ENCODE measurements at places on chromosomes 1 and 21.

- peak overlapping the region; percentile 22 for H3K27ac ChIP-seq
- no peak for DNase-seq
- H3K36me3 ChIP-seq: no peaks in the 10 kb centered on the region
- no peak overlapping the region for H3K4me3 ChIP-seq
- no peaks in the 10 kb centered on the region for H3K4me1 ChIP-seq
These were observed 355.8 kb upstream of the LYPLAL1 start for GRCh38 chr1:218817691-218818465.

DNA sequence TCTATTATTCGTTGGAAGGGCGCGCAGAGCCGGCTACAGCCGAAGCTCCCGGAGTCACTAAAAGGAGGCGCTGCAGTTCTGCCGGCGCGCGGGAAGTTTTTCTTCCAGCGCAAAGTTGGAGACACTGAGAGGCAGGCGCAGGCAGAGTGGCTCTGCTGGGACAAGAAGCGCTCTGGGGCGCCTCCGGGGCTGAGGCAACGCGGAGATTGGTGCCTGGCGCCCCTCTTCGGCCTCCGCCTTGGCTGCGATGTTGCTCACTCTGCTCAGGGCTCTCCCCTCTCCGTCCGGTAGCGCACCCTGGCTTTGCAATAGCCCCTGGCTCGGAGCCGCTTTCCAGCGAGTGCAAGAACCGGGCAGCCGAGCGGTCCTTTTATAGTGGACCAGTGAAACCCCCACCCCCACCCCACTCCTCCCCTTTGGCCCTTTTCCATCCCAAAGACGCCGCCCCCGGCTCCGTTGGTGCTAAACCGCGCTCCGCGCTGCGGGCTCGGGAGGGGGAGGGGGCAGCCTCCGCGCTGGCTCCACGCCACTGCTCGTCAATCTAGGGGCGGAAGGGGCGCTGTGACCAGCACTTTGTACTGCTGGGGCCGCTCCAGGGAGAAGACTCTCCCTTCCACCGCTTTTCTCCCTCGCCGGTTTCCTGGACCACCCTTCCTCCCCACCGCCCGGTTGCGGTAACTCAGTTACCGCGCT is at the start of gene ADAMTS1:
Gene ADAMTS1 (minus strand): TSS at position 344 of the 693 bp plus-strand sequence. CDS start 455 bp downstream, outside the sequence.
- H3K27ac ChIP-seq: peak within 1 kb of the TSS; percentile 83
- H3K27me3 ChIP-seq: no peaks in the 10 kb centered on the region
- H3K4me3 ChIP-seq: peak within 1 kb of the TSS; percentile 53
- H3K36me3 ChIP-seq: no peaks in the 10 kb centered on the region
- H3K4me1 ChIP-seq: no peaks in the 10 kb centered on the region

DNA sequence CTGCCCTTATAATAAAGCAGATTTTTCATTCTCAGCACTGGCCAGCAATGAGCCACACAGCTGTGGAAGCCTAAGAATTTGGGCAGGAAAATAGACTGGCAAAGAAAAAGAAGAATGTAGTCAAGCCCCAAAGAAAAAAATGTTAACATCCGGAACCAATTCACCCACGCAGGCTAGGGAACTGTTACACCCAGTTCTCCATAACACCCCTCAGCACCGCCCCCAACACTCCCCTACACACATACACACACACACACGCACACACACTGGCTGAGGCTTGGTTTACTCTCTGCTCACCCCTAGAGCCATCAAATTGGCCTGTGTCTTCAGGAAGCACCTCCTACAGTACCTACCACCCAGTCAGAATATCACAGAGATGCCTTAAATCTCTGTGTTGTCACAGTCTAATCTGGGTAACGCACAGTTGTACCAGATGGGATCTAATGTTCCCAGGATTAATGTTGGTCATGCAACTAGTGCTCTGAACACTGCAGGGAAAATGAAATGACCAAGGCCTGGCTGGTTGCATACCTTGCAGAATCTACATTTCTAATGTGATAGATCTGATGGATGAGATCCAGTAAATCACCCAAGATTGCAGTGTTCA is 14.5 kb downstream of the TBX15 start:
- no peaks in the 10 kb centered on the region for H3K36me3 ChIP-seq
- no peak overlapping the region for H3K4me3 ChIP-seq
- H3K27ac ChIP-seq: no peak overlapping the region
- no peak for DNase-seq
- H3K27me3 ChIP-seq: peaks cover 2% of the 10 kb centered on the region
- no peaks in the 10 kb centered on the region for H3K4me1 ChIP-seq

- no peaks in the 10 kb centered on the region for H3K27me3 ChIP-seq
- peak overlapping the region; percentile 39 for H3K4me3 ChIP-seq
- no peaks in the 10 kb centered on the region for H3K4me1 ChIP-seq
- H3K36me3 ChIP-seq: no peaks in the 10 kb centered on the region
- peak overlapping the region; percentile 73 for H3K27ac ChIP-seq
These were observed 710 bp upstream of the PALMD start for GRCh38 chr1:99645203-99645602.

DNA sequence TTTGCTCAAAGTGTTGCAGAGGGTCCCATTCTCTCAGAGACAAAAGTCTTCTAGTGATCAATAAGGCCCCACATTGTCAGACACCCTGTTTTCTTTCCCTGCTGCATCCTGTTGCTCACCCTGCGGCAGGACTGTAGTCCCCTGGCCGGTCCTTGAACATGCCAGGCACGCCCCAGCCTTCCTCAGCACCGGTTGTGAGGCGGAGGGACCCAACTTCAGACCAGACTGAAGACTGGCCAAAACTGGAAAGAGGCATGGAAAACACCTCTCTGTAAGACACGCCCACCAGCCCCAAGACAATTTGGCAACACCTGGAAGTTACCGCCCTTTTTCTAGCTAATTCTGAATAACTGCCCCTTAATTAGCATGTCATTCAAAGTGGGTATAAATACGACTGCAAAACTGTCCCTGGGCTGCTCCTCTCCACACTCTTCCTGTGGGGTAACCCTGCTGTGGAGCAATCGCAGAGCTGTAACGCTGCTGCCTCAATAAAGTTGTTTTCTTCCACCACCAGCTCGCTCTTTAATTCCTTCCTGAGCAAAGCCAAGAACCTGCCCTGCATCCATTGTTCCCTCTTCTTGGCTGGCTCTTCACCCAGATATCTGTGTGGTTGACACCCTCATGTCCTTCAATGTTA is 23.8 kb downstream of the PLA2G2A start:
- no peaks in the 10 kb centered on the region for H3K4me1 ChIP-seq
- no peaks in the 10 kb centered on the region for H3K36me3 ChIP-seq
- no peak for DNase-seq
- no peak overlapping the region for H3K27ac ChIP-seq
- H3K4me3 ChIP-seq: no peak overlapping the region

DNA sequence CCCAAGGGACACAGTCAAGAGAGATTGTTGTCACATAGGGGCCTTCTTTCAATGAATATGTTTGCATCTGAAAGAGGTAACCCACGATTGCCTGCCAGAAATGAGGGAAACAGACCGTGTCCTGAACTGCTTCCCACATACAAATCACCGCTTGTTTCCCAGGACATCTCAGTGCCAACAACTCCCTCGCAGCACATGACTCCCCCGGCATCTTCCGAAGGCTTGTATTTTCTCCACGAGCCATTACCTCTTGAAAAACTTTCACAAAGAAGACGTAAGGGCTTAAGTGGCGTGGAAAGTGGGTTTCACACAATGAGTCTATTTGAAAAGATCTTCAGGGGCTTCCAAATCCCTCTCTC is 31.6 kb upstream of the PDE9A start:
- no peaks in the 10 kb centered on the region for H3K4me1 ChIP-seq
- no peak for DNase-seq
- H3K27me3 ChIP-seq: no peaks in the 10 kb centered on the region
- H3K4me3 ChIP-seq: no peak overlapping the region
- H3K27ac ChIP-seq: no peak overlapping the region

- no peak for DNase-seq
- no peak overlapping the region for H3K4me3 ChIP-seq
- no peak overlapping the region for H3K27ac ChIP-seq
These were observed 14.5 kb downstream of the KIAA0040 start for GRCh38 chr1:175178056-175178455.

DNA sequence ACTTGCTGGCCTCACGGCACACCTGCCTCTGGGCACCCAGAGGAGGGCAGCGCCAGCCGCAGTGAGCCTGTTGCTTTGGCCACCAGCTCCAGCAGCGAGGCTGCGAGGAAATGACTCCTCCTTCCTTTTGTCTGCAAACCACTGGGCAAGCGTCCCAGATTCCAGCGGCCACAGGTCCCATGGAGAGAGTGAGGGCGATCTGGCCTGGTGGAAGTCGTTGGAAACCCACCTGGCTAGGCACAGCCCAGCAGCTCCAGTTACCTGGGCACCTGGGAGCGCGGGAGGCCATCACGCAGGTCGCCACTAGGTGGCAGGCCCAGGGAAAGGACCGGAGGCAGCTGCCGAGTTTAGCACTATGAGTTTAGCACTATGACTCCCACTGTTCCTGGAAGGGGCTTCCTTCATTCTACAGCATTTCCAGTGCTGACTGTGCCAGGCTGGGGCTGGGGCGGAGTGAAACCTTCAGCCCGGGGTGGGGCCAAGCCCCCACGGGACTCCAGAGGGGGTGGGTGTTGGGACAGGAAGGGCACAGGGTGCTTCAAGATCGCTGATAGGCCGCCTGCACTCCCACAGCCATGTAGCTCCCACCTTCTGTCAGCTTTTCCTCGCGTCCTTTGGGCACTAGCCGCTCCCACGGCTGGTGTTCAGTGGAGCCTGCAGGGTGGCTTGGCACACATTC is 1.1 kb upstream of the ESPN start:
- no peaks in the 10 kb centered on the region for H3K36me3 ChIP-seq
- peaks cover 18% of the 10 kb centered on the region for H3K4me1 ChIP-seq
- H3K27me3 ChIP-seq: no peaks in the 10 kb centered on the region

GRCh38 chr1:219330001-219330400 is 156.3 kb downstream of the LYPLAL1 start:
- no peak overlapping the region for H3K4me3 ChIP-seq
- H3K27me3 ChIP-seq: no peaks in the 10 kb centered on the region
- H3K36me3 ChIP-seq: no peaks in the 10 kb centered on the region
- H3K4me1 ChIP-seq: no peaks in the 10 kb centered on the region
- DNase-seq: no peak

- H3K4me1 ChIP-seq: peaks cover 6% of the 10 kb centered on the region
- no peak for DNase-seq
- H3K27ac ChIP-seq: no peak overlapping the region
- H3K4me3 ChIP-seq: no peak overlapping the region
- no peaks in the 10 kb centered on the region for H3K27me3 ChIP-seq
- H3K36me3 ChIP-seq: no peaks in the 10 kb centered on the region
These were observed 30.7 kb downstream of the EIF2D start for GRCh38 chr1:206581571-206581981.

DNA sequence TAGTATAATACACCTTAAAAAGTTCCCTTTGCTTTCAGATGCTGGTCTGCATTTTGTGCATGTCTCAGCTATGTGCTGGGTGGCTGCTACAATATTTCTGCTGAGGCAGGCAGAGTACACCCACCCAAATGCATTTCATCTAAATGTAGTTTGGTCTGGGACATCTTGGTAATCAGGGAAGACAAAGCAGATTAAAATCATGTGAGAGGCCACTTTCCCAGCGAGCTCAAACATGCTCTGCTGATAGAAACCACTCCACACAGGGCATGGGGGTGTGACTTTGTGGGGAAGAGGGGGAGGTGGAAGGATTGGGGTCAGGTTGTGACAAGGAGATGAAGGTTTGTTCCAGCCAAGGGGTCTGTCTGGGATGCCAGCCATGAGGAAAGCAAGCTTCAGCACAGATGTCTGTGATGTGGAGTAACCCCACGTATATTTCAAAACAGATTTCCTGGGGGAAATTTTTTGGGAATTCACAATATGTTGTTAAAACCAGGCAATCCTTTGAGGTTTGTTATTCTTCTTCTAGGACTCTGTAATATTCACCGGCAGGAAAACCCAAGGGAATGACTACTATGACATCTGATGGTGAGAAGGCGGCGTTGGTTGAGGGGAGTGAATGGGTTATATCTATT is 255.1 kb upstream of the FGGY start:
- no peak for DNase-seq
- no peak overlapping the region for H3K4me3 ChIP-seq
- no peaks in the 10 kb centered on the region for H3K4me1 ChIP-seq
- no peak overlapping the region for H3K27ac ChIP-seq
- H3K36me3 ChIP-seq: no peaks in the 10 kb centered on the region

DNA sequence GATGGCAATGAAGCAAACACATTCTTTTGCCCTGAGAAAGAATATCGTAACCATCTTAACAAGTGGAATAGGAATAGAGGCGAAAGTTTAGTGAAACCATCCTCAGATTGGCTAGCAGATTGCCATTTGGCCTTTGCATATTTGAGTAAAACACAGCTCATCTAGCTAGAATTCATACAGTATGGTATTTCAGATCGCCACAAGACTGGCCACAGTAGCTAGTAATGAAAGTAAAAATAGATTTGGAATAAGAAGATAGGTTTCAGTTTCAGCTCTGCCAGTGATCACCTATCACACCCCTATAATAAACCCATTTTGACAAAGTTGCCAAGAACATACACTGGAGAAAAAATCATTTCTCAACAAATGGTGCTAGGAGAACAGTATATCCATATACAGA is 294.9 kb downstream of the LRRIQ3 start:
- H3K4me1 ChIP-seq: no peaks in the 10 kb centered on the region
- no peak overlapping the region for H3K4me3 ChIP-seq
- no peak overlapping the region for H3K27ac ChIP-seq

DNA sequence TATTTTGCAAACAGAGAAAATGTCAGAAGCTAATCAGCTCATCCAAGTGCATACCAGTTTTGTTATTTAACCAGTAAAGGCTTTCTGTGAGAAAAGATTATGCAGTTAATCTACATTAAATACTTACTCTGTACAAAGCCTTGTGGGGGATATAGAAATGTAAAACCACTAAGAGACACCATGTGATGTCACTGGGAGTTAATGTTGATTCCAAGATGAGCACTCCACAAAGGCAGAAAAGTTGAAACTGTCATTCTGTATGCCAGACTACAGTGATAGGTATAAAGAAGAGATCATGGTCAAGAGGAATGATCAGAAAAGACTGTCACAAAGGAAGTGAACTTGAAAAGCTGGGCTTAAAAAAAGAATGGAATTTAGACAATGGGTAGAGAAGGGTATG is 100.3 kb upstream of the SGIP1 start:
- no peaks in the 10 kb centered on the region for H3K4me1 ChIP-seq
- DNase-seq: no peak
- H3K36me3 ChIP-seq: no peaks in the 10 kb centered on the region

GRCh38 chr1:95223110-95223509 is 10.9 kb upstream of the RWDD3 start:
- H3K4me3 ChIP-seq: no peak overlapping the region
- H3K27me3 ChIP-seq: no peaks in the 10 kb centered on the region
- no peaks in the 10 kb centered on the region for H3K4me1 ChIP-seq
- H3K27ac ChIP-seq: no peak overlapping the region

- no peaks in the 10 kb centered on the region for H3K36me3 ChIP-seq
- no peaks in the 10 kb centered on the region for H3K4me1 ChIP-seq
- no peak for DNase-seq
- H3K4me3 ChIP-seq: no peak overlapping the region
- H3K27me3 ChIP-seq: no peaks in the 10 kb centered on the region
These were observed 140.3 kb upstream of the CSF3R start for GRCh38 chr1:36622741-36623648.

- no peaks in the 10 kb centered on the region for H3K36me3 ChIP-seq
- no peaks in the 10 kb centered on the region for H3K4me1 ChIP-seq
- H3K27ac ChIP-seq: no peak overlapping the region
These were observed 22.5 kb upstream of the DMBX1 start for GRCh38 chr1:46467183-46467504.

- H3K4me1 ChIP-seq: peaks cover 3% of the 10 kb centered on the region
- no peaks in the 10 kb centered on the region for H3K36me3 ChIP-seq
- peak; percentile 28 for DNase-seq
- no peak overlapping the region for H3K4me3 ChIP-seq
- H3K27me3 ChIP-seq: no peaks in the 10 kb centered on the region
These were observed 107.5 kb downstream of the GDAP2 start for GRCh38 chr1:117821774-117822482.

- H3K4me1 ChIP-seq: no peaks in the 10 kb centered on the region
- H3K4me3 ChIP-seq: no peak overlapping the region
- no peaks in the 10 kb centered on the region for H3K36me3 ChIP-seq
- no peak overlapping the region for H3K27ac ChIP-seq
These were observed 45.5 kb upstream of the RPL11 start for GRCh38 chr1:23646091-23646490.

Measured in prostate gland (tissue), 2 donors.